ENCODE measurements at places on chromosomes 5 and 9.

DNA sequence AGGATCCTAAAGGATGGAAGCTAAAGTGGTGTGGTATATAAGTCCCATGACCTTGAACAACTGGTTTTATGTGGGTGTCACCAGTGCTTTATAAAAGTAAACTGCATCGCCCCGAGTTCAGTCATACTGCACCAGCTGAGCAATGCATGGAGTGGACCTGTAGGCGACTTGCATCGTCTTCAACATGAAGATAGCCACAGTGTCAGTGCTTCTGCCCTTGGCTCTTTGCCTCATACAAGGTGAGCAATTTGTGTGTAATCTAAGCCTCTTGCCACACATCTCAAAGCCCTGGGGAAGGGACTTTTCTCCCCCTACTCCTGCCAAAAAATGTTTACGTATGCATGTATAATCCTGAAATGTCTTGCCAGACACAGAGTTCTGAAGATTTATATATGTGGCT, at the start of gene SPINK5:
SPINK5 (plus strand) TSS at position 120 of the 400 bp plus-strand sequence; CDS start at position 185, 65 bp downstream.
- no peak for DNase-seq

DNA sequence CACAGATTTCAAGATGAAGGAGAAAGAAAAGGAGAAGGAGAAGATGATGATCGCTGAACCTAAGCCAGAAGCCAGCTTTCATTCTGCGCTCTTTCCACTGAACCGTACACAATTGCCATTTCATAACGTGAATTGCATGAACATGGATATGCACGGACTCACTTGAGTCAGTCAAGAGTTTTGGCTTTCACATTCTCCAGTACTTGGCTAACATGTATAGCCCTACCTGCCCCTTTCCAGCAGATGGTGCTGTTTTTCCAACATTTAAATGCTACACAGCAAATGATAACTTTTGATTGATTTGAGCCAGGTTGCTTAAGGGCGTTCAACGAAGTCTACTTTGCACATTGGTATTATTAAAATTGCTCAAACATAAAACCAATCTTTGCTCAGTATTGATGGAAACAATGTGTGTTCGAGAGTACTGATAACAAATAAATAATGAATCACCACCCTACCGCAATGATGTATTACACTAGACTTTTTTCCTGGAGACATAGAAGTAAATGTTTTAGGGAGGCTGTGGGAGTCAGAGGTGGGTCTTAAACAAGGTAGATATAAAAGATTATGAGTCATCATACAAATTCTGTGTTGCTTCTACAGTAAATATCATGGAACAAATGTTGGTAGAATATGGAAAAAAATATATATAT, 196.4 kb downstream of the TRPM3 start:
- DNase-seq, result peak; percentile 53

- DNase-seq, result peak; percentile 96
These were observed 36.0 kb downstream of the PCDHGC5 start for GRCh38 chr5:141524604-141525597.

DNA sequence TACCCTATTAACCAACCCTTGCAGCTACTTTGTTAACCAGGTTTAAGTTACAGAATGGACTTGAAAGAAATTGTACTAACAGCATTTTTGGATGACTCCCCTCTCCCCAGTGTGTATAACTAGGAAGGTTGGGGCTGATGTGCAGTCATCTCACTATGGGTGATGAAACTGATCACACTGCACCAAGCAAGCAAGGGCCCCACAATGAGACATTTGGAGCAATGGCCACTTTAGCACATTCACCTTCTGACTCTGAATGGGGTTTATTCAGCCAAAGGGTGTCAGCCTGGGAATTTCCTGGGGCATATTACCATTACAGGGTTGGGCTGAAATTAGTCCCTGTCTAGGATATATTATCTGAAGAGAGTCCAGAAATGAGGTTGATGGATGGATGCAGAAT, 18.7 kb upstream of the CYFIP2 start:
- no peak for DNase-seq

DNA sequence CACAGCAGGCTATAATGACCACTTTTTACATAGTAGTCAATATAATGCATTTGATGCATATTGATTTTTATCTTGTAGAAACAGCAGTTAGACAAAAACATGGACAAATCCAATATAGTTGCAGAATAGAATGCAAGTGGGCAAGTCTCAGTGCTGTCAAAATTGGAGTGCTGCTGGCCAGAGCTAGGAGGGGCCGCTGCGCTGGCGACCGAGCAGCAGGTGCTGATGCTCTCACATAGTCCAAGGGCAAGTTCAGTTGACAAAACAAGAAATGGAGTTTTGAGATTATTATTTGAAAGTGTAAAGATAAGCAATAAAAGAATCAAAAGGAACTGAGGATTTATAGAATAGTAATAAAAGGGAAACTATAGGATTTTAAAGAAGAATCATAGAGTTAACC, 60.6 kb upstream of the CDK20 start:
- no peak for DNase-seq

- DNase-seq, result no peak
These were observed 253.2 kb downstream of the CEMIP2 start for GRCh38 chr9:71515107-71515506.

GRCh38 chr5:164233791-164234190, 728.4 kb downstream of the MAT2B start:
- DNase-seq, result no peak

GRCh38 chr5:65823845-65824445, 101.9 kb downstream of the NLN start:
- no peak for DNase-seq

- no peak for DNase-seq
These were observed 1290.2 kb upstream of the WWC1 start for GRCh38 chr5:167001246-167001645.

DNA sequence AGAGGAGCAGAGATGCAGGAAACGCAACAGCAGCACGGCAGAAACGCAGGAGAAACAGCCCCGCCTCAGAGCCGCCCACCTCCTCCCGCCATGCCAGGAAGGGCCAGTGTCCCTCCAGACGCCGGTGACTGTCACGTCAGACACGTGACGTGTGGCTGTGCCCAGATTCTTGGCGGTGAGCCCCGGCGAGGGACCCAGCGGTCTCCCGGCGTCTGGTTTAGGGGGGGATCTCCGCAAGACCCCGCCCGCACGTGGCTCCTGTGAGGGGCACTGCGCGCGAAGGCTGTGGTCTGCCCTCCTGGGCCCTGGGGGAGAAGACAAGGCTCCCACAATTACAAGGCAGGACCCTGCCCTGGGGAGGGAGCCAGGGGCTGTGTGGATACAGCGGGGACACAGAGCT, 2.4 kb upstream of the LCN8 start:
- DNase-seq, result no peak

DNA sequence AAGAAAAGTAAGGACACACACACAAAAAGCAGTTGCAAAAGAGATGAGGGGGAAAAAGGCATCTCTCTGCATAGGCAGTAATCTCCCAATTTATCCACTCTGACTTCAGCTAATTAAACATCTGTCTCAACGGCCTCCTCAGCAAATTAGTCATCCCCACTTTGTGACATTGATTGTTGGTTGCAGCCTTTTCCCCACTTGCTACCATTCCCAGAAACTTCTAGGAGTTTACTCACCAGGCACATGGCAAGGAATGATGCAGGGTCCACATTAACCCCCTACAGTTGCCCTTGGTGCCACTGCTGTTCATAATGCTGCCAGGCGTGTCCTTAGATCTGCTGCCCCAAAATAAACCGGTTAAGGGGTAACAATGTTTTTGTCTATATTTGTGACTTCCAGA, 174.6 kb downstream of the MAPKAP1 start:
- no peak for DNase-seq

- DNase-seq, result no peak
These were observed 125.8 kb upstream of the KLF4 start for GRCh38 chr9:107615321-107615720.

DNA sequence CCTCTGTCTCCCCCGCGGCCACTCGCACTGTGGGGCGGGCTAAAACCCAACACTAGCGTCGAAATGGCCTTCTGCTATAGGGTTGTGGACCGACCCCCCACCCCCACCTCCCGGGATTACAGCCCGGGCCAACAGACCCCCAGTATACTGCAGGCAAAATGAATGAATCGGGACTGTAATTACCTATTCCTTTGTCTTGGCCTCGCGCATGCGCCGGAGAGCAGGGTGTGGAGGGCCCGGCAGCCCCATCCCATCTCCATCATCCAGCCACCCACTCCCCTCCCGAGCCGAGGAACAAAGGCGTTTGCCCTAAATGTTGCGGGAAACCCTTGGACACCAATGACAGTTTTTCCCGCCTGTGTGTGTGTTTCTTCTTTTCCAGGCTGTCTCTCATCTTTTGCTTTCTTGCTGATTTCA, 1.6 kb downstream of the BASP1 start:
- DNase-seq, result no peak

DNA sequence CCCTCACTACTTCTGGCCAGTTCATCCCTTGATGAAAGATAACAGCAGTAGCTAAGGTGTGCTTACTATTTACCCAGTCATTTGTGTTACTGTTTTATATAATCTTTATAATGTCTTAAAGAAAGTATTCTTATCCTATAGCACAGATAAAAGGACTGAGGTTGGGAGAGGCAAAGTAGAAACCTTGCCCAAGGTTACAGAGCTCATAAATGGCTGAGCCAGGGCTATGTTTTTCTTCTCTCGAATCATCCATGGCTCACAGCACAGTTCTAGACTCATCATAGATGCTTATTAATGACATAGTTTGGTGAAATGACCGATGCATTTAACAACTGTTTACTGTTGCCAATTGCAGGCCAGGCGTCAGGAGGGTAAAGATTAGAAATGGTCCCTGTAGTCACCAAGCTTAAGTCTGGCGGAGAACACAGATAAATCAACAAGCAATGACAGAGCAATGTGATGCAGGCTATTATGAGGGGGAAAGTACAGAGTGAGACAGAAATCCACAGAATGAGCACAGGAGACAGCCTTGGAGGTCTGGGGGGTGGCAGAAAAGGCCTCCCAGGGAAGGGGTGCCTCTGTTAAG, 65.6 kb upstream of the ZNF622 start:
- no peak for DNase-seq

DNA sequence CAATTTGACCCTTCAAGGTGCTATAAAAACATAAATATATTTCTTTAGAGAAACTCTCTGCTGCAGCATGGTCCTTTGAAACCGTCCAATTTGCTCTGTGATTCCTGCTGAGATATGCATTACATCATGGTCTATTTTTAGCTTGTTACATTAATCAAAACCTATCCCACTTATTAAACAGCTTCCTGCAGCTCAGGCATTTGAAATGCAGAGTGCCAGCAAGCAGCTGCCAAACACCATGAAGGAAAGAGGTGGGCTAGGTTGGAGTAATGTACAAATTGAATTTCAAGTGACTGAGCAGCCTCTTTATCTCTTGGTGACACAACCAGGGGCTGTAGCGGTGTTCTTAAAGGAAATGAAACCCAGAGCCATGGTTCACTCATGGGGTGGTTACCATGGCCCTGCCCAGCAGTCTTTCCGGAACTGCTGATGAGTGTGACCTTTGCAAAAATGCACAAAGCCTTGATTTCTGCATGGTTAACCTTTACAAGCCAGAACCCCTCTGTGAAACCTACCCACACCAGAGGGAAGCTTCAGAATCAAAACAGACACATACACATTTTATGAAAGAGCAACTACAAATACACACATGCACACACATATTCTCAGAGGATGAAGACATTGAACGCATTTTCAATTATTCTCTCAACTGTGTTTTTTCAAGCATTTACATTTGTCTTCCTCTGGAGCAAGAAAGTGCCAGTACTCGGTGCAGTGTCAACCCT, 155.8 kb upstream of the ZNF608 start:
- peak; percentile 62 for DNase-seq

GRCh38 chr5:1101961-1102713, 9.7 kb downstream of the SLC12A7 start:
- no peak for DNase-seq

DNA sequence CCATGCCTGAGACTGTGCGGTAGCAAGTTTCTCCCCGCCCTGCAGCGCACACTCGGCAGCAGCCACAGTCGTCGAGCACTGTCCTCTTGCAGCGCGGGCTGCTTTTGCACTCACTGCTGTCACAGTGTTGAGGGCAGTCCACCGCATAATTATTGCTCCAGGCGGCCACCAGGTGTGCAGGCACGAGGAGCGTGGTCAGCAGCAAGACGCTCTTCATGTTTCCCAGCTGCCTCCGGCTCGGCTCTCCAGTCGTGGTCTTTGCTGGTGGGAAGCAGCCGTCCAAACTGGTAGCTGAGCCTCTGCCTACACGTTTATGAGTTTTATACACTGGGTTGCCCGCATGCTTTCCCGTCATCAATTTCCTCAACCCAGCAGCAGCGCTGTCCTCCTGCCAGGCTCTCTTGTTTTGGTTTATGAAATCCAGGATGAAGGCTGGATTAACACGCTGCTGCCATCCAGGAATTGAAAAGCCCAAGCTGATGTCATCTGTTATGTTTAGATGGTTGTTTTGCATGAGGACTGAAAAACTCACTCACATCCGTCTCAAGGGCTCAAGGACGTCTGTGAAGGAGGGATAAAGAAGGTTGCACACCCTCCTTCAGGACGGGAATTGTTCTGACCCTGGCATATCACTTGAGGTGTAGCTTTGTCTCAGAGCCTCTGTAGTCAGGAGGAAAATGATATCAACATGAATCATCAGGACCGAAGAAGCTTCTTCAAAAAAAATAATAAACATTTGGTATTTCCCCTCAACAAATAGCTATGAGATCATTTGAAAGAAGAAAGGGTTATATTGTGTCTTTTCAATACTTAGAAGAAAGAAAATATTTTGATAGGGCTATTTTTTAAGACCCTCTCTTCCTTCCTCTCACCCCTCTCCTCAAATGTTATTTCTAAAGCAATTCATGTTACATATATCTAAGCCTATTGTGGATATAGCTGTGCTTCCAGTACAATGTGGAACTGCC, at the start of gene ESM1:
ESM1 (minus strand) TSS at position 293 of the 968 bp plus-strand sequence; CDS start at position 217, 76 bp downstream.
- DNase-seq, result peak; percentile 25

- DNase-seq, result no peak
These were observed 274.3 kb downstream of the ISL1 start for GRCh38 chr5:51657340-51658240.

GRCh38 chr9:129667850-129668249, 2.4 kb downstream of the PRRX2 start:
- no peak for DNase-seq

DNA sequence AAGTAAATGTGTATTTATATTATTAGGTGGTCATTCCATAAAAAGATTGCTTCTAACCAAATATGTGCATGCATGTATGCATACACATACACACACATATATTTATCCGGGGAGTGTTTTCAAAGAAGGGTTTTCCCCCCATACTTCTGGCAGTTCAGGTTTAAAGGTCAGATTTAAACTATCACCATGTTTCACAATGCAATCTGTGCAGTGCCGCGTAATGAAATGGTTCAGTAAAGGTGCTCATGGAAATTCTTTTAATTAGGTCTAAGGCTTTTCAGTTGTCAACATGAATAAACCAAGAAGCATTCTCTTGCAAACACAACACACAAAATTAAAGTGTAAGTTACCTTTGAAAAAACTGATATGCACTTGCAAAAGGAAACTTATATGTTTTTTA, 211.0 kb downstream of the CRB2 start:
- DNase-seq, result no peak

DNA sequence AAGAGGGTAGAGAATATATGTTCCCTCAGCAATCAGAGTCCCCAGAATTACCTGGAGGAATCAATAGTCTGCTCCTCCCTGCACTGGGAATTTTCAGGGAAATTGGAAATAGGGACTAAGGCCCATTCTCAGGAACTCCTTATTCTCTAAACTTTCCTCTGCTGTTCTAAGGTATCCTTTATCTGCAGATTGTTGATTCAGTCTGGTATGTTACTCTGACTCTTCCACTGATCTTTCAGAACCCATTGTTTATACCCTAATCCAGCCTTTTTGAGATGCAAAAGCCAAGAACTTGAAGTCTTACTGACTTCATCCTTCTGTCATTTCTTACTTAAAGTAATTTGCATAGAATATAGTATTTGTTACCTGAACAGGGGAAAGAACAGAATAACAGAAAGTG, 143.5 kb upstream of the PPP1R2B start:
- DNase-seq, result no peak

- no peak for DNase-seq
These were observed 40.7 kb upstream of the ADAMTS2 start for GRCh38 chr5:179385914-179386313.
